ENCODE measurements at places on chromosomes 7 and 10. TPM values are rescaled to one million over a fixed set of nuclear protein-coding genes. Genes with fewer than 3 reads are reported as not detected.

H2BK1 gene
- total RNA-seq = not detected

LIPF gene
- total RNA-seq = not detected

SFTPD gene
- total RNA-seq = not detected

GRID2IP gene
- 0.22 TPM for total RNA-seq

TCF7L2 gene
- 3.0 TPM for total RNA-seq
